ENCODE measurements at places on chromosomes 5 and 9.

GRCh38 chr9:33202018-33202417, 34.9 kb upstream of the B4GALT1 start:
- no peak for DNase-seq

GRCh38 chr9:133979273-133979920, 12.7 kb downstream of the VAV2 start:
- no peak for DNase-seq

- no peak for DNase-seq
Measured at GRCh38 chr5:134111741-134112647, 2.5 kb upstream of the TCF7 start.

DNA sequence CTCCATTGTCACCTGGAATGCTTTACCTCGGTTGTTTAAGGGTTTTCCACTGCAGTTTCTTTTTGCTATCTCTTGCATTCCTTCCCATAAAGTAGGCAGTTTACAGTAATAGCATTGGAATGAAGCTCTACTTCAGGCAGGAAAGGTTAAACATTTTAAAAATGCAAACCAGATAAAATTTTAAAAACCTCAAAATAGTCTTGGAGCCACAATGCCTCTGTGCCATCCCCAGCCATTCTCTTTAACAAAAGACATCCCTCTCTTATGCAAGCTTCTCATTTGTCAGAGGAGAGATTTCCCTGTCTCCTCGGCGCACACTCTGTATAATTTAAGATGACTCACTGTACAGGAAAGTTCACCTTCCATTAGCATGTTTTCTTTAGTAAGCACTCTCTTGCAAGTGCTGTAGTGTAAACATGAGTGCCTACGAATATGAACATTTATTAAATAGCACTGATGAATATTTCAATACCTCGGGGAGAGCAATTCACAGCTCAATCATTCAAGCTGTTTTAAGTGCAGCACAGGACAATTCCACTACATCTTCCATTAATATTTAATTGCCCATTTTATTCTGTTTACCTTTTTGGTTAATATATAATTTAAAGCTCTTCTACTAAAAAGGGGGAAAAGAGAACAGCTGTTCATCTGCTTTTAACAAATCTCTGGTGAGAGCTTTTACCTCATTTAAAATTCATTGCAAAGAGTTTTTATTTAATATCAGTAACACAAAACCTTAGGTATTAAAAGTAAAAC, 343.6 kb downstream of the SPATA31D1 start:
- DNase-seq = no peak

- no peak for DNase-seq
Measured at GRCh38 chr9:90025816-90026215, 421.0 kb downstream of the GADD45G start.

DNA sequence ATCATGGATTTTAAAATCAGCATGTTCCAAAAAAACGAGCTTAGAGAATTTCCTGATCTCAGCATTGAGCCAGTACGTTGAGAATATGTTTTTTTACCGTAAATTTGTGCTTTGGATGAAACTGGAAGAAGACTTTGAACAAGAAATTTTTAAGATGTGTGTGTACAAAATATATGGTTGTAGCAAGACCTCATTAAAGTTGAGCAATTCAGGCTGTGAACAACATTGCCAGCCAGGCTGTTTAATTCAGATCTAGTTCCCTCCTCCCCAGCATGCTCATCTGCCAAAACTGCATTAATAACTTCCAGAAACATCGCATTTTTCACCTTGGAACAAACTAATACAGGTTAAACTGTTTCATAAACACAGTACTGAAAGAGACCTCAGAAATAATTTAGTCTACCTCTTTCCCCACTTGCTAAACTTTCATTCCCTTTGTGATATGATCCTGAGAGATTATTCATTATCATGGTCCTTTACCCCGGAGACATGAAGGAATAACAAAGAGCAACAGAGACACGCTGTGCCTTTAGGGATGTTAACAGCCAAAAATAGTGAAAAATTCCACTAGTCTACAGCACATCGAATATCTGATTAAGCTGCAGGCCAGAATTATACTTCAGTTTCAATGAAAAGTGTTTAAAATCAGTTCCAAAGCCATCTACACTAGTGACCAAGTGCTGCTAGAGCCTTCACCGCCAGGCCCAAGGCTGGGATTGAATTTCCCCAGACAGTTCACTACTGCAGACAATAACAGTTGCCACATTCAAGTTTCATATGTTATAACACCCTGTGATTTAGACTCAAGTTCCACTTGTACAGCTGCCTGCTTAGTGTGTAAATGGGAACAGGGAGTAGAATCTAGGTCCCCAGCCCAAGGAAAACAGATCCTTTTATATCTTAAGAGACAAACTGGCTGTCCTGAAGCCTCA, 89.6 kb downstream of the EFNA5 start:
- DNase-seq = no peak

- DNase-seq = no peak
Measured at GRCh38 chr9:127937056-127937387, 632 bp downstream of the DPM2 start.

DNA sequence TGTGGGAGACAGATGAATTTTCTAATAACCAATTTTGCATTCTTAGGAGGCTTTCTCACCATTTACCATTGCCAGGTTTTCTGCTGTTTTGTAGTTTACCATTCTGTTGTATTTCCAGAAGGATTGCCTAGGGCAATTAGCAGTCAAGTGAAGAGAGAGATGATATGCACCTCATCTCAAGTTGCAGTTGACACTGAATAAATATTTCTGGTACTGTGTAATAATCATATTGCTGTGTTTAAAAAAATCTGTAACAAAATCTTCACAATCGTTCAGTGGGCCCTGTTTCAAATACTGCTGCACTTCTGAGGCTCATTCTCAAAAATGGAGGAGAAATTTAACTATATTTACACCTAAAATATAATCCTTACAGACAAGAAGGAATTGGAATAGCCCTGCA, 706.1 kb upstream of the PTPRD start:
- DNase-seq = no peak

- DNase-seq = no peak
Measured at GRCh38 chr9:133981589-133981957, 10.6 kb downstream of the VAV2 start.

- DNase-seq = no peak
Measured at GRCh38 chr9:6955251-6955921, 197.6 kb downstream of the KDM4C start.

- DNase-seq = no peak
Measured at GRCh38 chr5:78930721-78931120, 54.4 kb downstream of the ARSB start.

DNA sequence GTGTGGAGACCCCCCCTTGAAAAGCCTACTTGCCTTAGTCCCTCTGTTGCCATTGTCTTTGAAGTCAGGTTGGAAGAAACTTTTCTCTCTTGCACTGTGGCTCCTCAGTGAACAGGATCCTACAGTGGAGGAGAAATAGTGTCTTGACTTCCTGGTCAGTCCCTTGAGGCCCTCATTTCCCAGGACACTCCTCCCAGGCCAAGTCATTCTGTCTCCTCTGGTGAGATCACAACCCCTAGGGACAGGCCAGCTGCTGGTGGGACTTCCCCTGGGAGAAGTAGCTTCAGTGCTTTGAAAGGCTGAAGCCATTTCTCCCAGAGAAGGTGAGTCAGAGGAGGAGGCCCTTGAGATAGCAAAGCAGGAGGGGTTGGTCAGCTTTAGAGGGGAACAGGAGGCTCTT, 10.1 kb upstream of the GRIA1 start:
- no peak for DNase-seq

- no peak for DNase-seq
Measured at GRCh38 chr5:158485604-158486081, 614.1 kb downstream of the EBF1 start.

DNA sequence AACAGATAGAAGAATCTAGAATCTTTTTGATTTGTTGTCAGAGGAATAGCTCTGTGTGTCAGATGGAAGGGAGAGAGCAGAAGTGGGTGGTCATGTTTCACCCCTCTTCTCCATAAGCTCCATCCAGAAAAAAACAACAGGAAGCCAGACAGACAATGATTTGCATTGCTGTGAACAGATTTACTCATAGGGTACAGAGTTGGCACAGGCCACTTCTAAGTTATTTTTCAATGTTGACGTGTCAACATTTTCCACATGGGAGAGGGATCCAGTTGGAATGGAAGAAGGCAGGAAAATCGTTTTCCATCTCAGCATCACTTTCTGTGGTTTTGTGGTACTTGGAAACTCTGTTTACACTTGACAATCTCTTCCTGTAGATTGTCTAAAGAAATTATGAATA, 86.7 kb downstream of the INSYN2B start:
- no peak for DNase-seq

DNA sequence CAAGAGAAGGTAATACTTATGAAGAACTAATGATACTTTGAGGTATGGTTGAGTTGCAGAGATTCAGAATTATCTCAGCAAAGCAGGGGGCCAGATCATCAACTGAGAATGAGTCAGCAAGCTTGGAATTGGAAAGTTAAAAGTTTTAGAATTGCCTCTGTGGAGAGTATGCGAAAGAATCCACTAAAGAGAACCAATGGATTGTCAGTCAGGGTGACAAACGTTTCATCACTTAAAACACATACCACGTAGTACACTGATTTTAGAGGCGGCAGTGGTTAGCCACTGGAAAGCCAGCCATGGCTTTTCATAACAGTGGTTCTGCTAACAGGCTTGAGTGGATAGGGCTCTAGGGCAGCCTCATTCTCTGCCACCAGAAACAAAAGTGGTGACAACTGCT, 30.7 kb downstream of the AOPEP start:
- DNase-seq = no peak

- no peak for DNase-seq
Measured at GRCh38 chr9:80066931-80067330, 495.2 kb downstream of the TLE4 start.

GRCh38 chr9:68777070-68777763, 72.2 kb downstream of the PIP5K1B start:
- no peak for DNase-seq

DNA sequence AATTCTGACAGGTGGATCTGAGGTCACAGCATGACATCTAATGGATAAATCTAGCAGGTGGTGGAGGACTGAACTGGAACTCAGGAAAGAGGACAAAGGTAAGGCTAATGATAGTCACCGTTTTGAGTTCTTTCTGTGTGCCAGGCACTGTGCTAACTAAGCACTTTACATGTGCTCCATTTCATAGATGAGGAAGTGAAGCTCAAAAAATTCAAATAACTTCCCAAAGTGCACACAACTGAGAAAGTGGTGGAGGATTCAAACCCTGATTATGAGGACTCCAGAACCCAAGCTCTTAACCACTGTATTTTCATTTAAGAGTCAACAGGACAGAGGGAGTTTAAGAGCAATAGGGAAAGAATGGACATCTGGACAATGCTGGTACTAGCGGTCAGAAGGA, 7.1 kb upstream of the DELE1 start:
- DNase-seq = no peak

- DNase-seq = no peak
Measured at GRCh38 chr5:103450333-103451061, 112.1 kb downstream of the NUDT12 start.

DNA sequence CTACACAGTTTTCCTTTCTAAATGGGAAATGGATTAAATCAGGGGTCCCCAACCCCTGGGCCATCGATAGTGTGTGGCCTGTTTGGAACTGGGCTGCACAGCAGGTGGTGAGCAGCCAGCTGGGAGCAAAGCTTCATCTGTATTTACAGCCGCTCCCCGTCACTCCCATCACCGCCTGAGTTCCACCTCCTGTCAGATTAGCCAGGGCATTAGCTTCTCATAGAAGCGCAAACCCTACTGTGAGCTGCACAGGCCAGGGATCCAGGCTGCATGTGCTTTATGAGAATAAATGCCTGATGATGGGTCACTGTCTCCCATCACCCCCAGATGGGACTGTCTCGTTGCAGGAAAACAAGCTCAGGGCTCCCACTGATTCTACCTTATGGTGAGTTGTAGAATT, 41.2 kb upstream of the FLT4 start:
- no peak for DNase-seq

DNA sequence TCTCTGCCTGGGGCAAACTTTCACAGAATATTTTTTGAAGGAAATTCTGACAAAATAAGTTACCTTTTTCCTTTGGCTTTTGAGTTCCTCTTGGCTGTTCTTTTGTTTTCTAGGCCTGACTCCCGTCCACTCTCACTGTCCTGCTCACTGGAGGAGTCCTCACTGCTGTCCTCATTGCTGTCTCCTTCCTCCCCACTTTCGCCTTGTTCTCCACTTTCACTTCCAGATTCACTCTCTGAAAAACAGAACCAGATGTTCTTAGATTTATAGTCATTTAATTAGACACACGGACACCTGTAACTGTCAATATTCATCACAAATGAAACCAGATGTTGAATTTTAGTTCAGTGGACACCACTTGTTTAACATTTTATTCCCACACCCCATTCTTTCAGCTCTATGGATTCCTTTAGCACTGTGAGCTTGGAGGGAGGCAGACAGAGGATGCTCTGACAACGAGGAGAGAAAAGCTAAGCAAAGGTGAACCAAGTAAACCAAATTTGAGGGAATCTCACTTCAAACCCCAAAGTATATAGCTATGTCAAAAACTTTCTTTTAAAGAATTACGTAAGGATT, 180.7 kb downstream of the AP3B1 start:
- no peak for DNase-seq

GRCh38 chr5:566636-567309, 42.5 kb upstream of the SLC9A3 start:
- no peak for DNase-seq

GRCh38 chr9:120741191-120741590, 26.9 kb upstream of the MEGF9 start:
- DNase-seq = no peak

DNA sequence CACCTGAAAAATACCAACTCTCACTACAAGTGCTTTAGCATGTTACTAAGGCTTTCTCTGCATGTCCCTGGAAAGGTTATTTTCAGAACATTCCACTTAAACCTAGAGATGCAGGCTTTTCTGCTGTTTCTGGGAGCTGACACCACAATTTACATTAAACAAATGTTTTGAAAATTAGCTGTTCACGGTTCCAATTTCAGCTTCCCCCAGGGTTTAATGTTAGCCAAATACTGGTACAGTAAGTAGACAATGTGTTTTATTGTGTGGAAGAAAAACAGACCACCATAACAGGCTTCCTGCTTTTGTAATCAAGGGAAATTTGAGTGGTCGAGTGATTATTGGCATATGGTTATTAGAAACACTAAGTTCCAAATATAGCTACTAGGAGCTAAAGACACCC, 32.0 kb downstream of the MACROH2A1 start:
- DNase-seq = no peak

GRCh38 chr5:1228120-1228519, 2.9 kb downstream of the SLC6A18 start:
- no peak for DNase-seq

DNA sequence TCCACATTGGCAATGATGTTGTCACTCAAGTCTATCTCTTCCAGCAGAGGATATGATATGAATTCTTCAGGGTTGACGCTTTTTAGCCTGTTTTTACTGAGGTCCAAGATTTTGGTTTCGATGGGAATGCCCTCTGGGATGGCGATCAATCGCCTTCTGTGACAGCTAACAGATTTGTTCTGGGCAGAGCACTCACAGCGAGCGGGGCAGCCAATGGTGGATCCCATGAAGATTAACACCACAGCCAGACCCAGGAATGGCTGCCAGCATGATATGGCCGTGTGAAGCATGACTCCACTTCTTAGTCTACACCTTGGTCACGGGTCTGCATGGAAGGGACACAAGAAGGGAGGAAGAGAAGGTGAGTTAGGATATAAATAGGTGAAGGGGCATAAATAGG, 377.1 kb upstream of the C9orf72 start:
- no peak for DNase-seq

All from activated CD4-positive, alpha-beta T cell treated with anti-CD3 and anti-CD28 coated beads, Interleukin-2, amount 50 U/mL, for 24 hours (primary cell).